ENCODE measurements at places on chromosomes 5 and 9. TPM values are rescaled to one million over a fixed set of nuclear protein-coding genes. Genes with fewer than 3 reads are reported as not detected.
A peak's percentile ranks its signal among the peaks of the same experiment; 100 is the strongest.

Gene PCDHGA12
- total RNA-seq, result 2.4 TPM

- no peak overlapping the region for H3K27ac ChIP-seq
- no peak for DNase-seq
- no peak overlapping the region for H3K4me3 ChIP-seq
- peaks cover 14% of the 10 kb centered on the region for H3K4me1 ChIP-seq
These were observed 257.8 kb downstream of the AUH start for GRCh38 chr9:91103931-91104330.

GRCh38 chr9:88007291-88007650, 32.9 kb upstream of the CDK20 start:
- H3K27me3 ChIP-seq, result no peaks in the 10 kb centered on the region
- peak; percentile 13 for DNase-seq
- no peak overlapping the region for H3K4me3 ChIP-seq
- H3K4me1 ChIP-seq, result no peaks in the 10 kb centered on the region
- H3K36me3 ChIP-seq, result no peaks in the 10 kb centered on the region

- H3K27ac ChIP-seq, result no peak overlapping the region
- H3K36me3 ChIP-seq, result no peaks in the 10 kb centered on the region
- H3K27me3 ChIP-seq, result no peaks in the 10 kb centered on the region
- no peak overlapping the region for H3K4me3 ChIP-seq
- no peaks in the 10 kb centered on the region for H3K4me1 ChIP-seq
These were observed 752.4 kb upstream of the SEMA6A start for GRCh38 chr5:117326997-117327396.

Gene HTR1A
- not detected for total RNA-seq

Gene GABRP
- under 0.01 TPM for total RNA-seq

Gene PPP3R2
- not detected for total RNA-seq

Gene POU5F2
- total RNA-seq, result 2.3 TPM

- H3K4me1 ChIP-seq, result no peaks in the 10 kb centered on the region
- no peak overlapping the region for H3K27ac ChIP-seq
- H3K27me3 ChIP-seq, result no peaks in the 10 kb centered on the region
- H3K4me3 ChIP-seq, result no peak overlapping the region
These were observed 23.8 kb upstream of the ZNF131 start for GRCh38 chr5:43096916-43097315.

GRCh38 chr5:102243213-102243612, 52.9 kb downstream of the SLCO4C1 start:
- H3K4me3 ChIP-seq, result no peak overlapping the region
- no peaks in the 10 kb centered on the region for H3K36me3 ChIP-seq
- DNase-seq, result no peak
- H3K4me1 ChIP-seq, result no peaks in the 10 kb centered on the region
- no peak overlapping the region for H3K27ac ChIP-seq

Gene IL13
- not detected for total RNA-seq

Gene NRARP
- 323 TPM for total RNA-seq

Gene LCN2
- not detected for total RNA-seq

DNA sequence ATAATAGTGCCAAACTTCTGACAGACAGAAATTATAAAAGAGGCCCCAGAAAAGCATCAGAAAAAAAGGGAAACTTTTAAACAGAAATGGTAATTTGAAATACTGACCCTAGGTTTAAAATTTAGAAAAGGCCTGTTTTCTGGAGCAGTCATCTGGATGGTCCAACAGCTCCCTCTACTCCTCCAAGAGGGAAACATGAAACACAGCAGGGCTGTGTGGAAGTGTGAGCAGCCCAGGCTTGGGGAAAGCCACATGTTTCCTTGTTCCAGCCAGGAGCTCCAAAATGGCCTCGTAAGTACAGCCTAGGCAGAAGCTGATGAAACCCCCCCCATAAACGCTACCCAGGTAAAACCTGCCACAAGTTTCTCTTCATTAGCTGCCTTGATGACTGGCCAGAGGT, 499.3 kb upstream of the ADAMTS16 start:
- H3K4me3 ChIP-seq, result no peak overlapping the region
- peak; percentile 44 for DNase-seq
- no peaks in the 10 kb centered on the region for H3K4me1 ChIP-seq
- no peak overlapping the region for H3K27ac ChIP-seq
- H3K36me3 ChIP-seq, result no peaks in the 10 kb centered on the region

Gene SPAAR
- total RNA-seq, result not detected

- no peak overlapping the region for H3K4me3 ChIP-seq
- H3K27ac ChIP-seq, result no peak overlapping the region
- no peaks in the 10 kb centered on the region for H3K4me1 ChIP-seq
- DNase-seq, result no peak
- H3K27me3 ChIP-seq, result no peaks in the 10 kb centered on the region
- no peaks in the 10 kb centered on the region for H3K36me3 ChIP-seq
These were observed 228.1 kb downstream of the FSTL4 start for GRCh38 chr5:133384120-133384855.

DNA sequence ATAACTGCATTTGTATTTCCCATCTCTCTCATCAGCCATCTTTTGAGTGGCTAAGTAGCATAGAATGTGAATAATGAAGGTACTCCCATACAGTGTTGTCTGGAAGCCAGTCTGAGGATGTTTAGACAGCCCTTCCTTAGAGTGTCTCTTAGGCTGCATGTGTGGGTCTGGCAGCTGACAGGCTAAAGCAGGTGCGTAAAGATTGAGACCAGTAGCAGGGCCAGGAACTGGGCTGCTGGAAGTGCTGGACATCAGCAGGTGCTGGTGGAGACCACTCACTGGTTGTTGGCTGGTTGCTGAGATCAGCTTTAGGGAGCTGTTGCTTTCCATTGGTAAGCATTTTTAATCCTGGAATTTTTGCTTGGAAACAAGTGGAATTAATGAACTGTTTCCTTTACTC, 197.5 kb downstream of the PCSK5 start:
- no peak for DNase-seq
- H3K36me3 ChIP-seq, result no peaks in the 10 kb centered on the region
- H3K4me3 ChIP-seq, result no peak overlapping the region
- no peak overlapping the region for H3K27ac ChIP-seq

Gene TRPM6
- total RNA-seq, result 3.6 TPM

- DNase-seq, result no peak
- no peaks in the 10 kb centered on the region for H3K36me3 ChIP-seq
- H3K4me1 ChIP-seq, result no peaks in the 10 kb centered on the region
- no peak overlapping the region for H3K4me3 ChIP-seq
- H3K27ac ChIP-seq, result no peak overlapping the region
These were observed 57.0 kb downstream of the C9orf153 start for GRCh38 chr9:86202338-86202882.

GRCh38 chr5:32231929-32232328, 57.8 kb upstream of the GOLPH3 start:
- DNase-seq, result no peak
- no peak overlapping the region for H3K4me3 ChIP-seq
- H3K4me1 ChIP-seq, result peaks cover 61% of the 10 kb centered on the region
- no peaks in the 10 kb centered on the region for H3K27me3 ChIP-seq

- no peak overlapping the region for H3K4me3 ChIP-seq
- no peak for DNase-seq
- peaks cover 65% of the 10 kb centered on the region for H3K36me3 ChIP-seq
- no peaks in the 10 kb centered on the region for H3K27me3 ChIP-seq
- H3K4me1 ChIP-seq, result peaks cover 14% of the 10 kb centered on the region
These were observed 3.3 kb downstream of the RNF20 start for GRCh38 chr9:101536938-101537337.

Gene SPTLC1
- total RNA-seq, result 147 TPM

- DNase-seq, result no peak
- H3K4me1 ChIP-seq, result no peaks in the 10 kb centered on the region
- no peak overlapping the region for H3K27ac ChIP-seq
- H3K36me3 ChIP-seq, result no peaks in the 10 kb centered on the region
- H3K27me3 ChIP-seq, result no peaks in the 10 kb centered on the region
These were observed 201.3 kb downstream of the ARHGAP26 start for GRCh38 chr5:142971303-142972013.
